COR-L47 (cell line): ENCODE measurements at places on chromosomes 2 and 18.
A peak's percentile ranks its signal among the peaks of the same experiment; 100 is the strongest.

DNA sequence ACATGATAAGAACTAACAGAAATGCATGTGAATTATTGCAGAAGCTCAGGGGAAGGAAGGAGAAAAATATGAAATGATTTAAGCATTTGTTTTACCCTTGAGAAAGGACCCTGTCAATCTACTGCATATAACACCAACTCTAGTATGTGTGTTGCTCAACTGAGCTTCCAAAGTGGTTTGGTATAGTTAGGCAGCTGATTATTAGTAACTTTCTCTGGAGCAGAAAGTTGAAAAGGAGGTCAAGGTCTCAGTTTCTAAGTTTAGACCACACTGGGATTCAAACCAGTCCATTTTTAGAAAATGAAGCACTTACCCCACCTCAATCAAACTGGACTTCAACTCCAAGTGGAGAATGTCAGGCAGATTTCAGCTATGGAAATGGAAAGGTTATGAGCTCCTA lies 123.3 kb upstream of the CDC42EP3 start:
- no peak for DNase-seq

DNA sequence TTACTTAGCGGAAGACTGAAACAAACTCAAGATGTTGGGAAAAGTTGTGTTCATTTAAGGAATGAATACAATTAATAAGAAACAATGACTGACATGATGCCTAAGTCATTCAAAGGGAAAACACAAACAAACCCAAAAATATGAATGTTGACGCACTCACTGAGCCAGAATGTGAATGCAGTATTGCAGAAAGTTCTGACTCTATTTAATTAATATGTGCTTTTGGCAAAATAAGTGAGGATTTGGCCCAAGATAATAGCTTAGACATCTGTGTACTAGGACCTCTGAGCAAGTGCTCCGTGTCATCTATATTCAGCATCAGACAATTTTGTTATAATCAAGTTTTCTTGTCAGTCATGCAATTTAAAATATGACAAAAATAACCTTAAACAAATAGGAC lies 1138.8 kb upstream of the NXPH2 start:
- DNase-seq = no peak

- DNase-seq = no peak
Observed at GRCh38 chr2:206665251-206665650, 23.0 kb downstream of the FAM237A start.

DNA sequence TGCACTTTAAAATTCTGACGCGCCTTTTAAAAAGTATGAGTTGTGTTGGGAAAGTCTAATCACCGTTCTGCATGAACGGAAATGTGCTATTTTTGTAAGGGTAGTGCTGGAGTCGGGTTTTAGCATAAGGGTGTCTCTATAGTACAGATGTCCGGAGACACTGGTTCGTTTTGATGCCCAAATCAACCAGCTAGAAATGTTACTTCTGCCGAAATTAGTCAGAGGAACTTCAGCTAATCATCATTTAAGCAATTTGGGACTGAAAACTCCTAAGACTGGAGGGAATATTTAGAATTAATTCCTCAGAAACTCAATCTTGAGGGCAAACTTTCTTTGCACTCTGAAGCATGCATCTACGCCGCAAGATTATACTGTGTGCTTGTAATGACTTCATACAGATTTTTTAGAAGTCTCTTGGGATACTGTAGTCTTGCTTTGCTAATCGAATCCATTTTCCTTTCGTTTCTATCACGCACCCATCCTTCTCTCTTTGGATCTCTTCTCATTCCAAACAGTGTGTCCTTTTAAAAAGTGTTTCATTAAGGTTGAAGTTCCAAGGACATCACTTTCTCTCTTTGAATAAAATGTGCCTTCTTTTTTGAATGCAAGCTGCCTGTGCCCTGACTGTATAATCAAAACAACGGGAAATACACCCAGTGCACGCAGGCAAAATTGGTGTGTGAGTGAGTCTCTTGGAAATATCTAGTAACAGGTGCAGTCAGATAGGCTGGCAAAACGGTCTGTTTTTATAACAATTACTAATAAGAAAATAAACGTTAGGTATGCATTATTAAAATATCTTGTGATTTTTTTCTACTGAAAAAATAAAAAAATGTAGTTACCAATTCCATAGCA lies 270.9 kb upstream of the TCF4 start:
- no peak for DNase-seq

- DNase-seq = no peak
Observed at GRCh38 chr2:155690785-155691184, 641.7 kb downstream of the NR4A2 start.

- DNase-seq = peak; percentile 72
Observed at GRCh38 chr2:107801498-107801897, 25.2 kb upstream of the RGPD4 start.

DNA sequence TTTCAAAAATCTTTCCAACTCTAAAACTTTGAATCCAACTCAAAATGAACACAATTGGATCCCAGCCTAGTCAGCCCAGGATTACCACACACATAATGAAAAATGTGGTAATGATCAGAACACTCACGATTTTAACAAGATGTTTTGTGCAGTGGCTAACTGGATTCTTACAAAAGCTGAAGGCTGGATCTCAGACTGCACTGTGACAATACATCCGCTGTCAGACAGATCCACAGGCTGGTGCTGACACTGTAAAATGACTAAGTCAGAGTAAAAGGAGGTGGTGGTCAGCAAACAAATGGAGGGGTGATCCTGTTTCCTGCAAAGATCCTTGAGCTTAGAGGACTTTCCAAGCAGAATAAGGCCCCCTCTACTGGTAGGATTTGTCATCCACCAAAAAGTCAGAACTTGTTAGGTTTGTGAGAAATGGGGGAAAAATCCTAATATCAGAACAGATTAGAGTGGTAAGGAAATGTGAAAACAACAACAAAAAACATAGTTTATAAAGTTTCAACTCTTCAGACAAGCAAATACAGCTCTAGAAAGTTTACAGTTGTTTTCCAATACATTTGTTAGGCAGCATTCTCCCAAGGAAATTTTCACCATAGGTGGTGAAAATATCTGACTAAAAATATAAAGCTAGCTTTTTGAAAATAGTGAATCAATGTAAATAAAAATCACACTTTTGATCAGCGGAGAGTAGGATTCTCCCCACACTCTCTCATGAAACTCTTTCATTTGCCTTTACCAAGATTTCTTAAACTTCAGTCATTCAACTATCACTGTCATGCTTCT lies 211.9 kb downstream of the AGPS start:
- peak; percentile 28 for DNase-seq

GRCh38 chr2:111900859-111901258 lies 2.5 kb downstream of the MERTK start:
- peak; percentile 8 for DNase-seq

DNA sequence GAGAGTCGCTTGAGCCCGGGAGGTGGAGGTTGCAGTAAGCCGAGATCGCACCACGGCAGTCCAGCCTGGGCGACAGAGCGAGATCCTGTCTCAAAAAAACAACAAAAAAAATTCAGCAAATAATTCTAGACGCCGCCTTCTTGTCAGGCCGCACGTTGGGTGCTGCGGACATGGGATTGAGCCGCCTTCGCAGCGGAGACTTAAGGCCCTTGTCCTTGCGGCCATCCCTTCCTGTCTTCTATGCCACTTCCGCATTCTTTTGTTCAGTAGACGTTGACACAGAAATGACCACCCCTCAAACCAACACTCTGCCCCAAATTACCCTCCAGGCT lies 15.8 kb downstream of the PTPN18 start:
- DNase-seq = no peak

- peak; percentile 53 for DNase-seq
Observed at GRCh38 chr18:45569566-45570275, 45.6 kb upstream of the SLC14A2 start.

GRCh38 chr2:230250231-230250630 lies 24.7 kb downstream of the SP140 start:
- no peak for DNase-seq

GRCh38 chr2:18491577-18491976 lies 68.9 kb downstream of the RDH14 start:
- no peak for DNase-seq

- DNase-seq = no peak
Observed at GRCh38 chr2:200369886-200370285, 63.4 kb downstream of the SPATS2L start.

DNA sequence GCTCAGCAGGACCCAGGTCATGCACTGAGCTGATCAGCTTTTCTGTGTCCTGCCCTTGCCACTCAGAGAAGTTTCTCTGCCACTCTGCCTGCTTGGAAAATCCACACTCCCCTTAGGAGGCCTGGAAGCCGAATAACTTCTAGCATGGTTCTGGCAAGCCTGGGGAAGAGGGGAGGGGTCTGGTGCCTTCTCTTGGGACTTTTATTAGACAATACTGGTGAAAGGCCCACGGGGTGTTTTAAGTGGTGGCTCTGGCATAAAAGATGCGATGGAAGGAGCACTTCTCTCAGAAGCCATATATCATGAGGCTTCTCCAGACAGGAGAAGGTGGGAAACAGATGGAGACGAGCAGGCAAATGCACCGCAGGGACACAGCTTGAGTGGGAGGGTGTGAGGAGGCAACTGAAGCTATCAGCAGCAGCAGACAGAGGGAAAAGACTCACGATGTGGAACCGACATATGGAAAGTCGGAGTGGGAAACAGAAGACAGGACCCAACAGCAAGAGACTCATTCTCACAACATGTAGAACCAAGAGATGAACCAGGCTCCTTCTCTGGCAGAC lies 141.8 kb upstream of the CTNNA2 start:
- DNase-seq = no peak

DNA sequence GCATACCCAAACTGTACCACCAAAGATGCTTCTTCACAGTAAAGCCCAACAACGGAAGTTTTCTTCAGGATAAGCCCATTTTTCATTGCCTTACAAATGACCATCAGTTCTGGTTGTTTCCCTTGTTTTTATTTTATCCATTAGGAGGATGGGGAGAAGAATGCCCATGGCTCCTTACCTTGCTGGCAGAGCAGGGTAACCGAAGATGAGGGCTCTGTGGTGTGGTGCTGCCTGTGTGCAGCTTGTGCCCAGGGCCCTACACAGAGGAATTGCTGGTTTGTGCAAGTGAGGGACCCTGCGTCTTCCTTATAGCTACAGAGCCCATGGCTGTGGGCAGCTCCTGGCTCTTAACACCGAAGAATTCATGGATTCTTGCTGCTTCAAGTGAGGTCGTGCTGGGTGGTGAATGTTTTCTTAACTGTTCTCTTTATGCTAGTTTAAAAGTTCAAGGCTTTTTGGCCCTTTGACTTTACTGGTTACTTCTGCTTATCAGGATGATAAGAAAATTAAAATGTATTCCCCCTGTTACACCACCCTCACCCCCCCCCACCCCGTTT lies 110.6 kb downstream of the MAP4K4 start:
- no peak for DNase-seq

DNA sequence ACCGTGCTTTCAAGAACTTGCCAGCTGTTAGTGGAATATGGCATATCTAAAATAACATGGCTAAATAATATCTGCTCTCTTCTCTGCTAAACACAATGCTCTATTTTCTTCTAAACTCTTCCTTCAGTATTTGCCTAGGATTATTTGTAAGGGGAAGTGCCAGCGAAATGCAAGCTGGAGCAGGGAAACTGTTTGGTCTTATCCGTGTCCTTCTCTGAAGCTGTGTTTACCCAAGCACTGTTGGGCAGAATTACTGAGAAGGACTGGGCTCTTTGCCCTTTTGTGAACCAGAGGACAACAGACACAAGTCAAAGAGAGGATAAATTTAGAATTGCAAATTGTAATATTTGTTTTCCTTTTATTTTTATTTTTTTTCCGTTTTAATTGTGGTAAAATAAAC lies 23.6 kb downstream of the CPO start:
- DNase-seq = no peak

GRCh38 chr18:66534110-66534509 lies 69.8 kb downstream of the CDH19 start:
- DNase-seq = peak; percentile 26

DNA sequence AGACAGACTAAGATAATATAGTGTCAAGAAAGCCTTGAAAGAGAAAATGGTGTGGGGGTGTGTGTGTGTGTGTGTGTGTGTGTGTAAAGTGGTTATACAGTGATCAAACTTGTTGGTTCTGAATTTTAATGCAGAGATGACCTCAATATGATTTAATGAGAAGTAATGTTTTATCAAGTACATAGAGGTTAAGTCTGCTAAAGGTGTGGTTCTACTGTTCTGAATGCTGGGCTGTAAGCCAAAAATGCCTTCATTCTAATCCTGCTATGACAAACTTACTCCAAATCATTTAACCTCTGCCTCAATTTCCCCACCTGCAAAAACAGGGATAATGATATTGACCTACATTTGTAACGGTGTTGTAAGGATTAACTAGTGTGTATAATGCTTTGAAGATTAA lies 87.9 kb downstream of the WDPCP start:
- no peak for DNase-seq

GRCh38 chr2:238725298-238725697 lies 122.6 kb upstream of the TWIST2 start:
- no peak for DNase-seq

DNA sequence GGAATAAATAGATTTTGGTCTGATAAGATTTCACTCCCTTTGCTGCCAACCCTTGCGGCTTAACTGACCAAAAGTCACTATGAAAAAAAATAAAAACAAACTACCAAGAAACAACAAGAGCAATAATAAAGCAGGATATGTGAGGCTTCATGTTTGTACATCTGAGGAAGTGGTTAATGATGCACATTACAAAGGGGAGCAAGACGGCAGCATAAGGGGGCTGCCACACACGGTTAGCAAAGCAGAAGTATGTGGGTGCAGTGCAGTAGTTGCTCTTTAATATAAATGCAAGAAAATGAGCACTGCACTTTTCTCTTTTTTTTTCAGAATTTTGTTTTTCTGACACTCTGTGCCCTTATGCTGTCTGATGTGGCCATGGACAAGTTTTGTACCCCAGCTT lies 377.1 kb upstream of the CNTNAP5 start:
- no peak for DNase-seq

- DNase-seq = no peak
Observed at GRCh38 chr2:2674831-2675230, 343.8 kb upstream of the MYT1L start.

GRCh38 chr2:127405255-127405610 lies 13.0 kb upstream of the PROC start:
- DNase-seq = no peak

- DNase-seq = no peak
Observed at GRCh38 chr2:10717628-10718027, 3.8 kb upstream of the ATP6V1C2 start.

- no peak for DNase-seq
Observed at GRCh38 chr2:108905906-108906305, 83.1 kb downstream of the EDAR start.

GRCh38 chr18:13657974-13658373 lies 68.4 kb downstream of the FAM210A start:
- no peak for DNase-seq

DNA sequence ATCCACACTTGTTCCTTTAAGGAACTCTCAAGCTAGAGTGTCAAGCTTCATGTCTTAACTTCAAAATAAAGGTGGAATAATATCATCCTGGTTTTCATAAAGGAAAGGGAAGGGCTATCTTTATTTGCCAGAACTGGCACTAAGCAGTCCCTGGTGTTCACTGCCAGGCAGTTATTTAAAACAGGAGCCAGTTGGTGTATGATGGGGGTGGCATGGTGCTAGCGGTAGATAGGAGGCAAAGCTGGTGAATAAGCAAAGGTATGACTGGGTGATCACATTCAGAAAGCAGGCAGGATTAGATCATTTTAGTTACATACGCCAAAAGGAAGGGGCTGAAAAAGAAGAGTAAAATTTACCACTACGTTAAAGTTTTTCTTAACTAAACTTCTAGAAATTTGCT lies 776.3 kb downstream of the BCL11A start:
- DNase-seq = no peak
